RPMI8226 (cell line): ENCODE measurements at places on chromosomes 7 and 10.

DNA sequence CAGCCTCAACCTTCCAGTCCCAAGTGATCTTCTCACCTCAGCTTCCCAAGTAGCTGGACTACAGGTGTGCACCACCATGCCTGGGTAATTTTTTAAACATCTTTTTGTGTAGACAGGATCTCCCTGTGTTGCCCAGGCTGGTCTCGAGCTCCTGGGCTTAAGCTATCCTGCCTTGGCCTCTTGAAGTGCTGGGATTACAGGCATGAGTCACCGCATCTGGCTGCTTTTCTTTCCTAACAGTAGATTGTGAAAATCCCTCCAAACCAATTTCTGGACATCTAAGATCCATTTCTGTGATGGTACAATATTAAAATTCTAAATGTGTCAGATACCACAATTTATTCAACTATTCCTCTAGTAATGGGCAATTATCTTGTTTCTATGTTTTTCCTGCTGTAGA, 38.7 kb downstream of the RAB18 start:
- no peak for DNase-seq

GRCh38 chr7:19215412-19215811, 70.2 kb upstream of the FERD3L start:
- DNase-seq, result peak; percentile 27

DNA sequence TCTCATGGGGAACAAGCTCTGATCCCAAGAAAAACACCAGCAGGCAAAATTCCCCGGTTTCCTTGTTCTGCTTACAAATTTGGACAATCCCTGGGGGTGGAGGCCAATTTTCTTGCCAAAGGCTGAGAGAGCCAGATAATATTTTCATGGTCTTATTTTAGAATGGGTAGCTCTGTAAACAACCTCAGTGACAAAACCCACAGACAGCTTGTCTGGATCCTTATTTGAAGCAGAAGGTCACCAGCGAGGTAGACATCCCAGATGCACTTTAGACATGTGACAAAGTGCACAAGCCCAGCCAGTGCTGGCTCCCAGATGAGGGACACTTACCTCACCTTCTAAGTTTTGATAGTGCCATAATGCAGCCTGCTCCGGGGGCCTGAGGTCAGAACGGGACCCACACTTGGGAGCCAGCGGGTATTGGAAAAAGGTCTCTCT, 102.6 kb upstream of the DDC start:
- no peak for DNase-seq

- no peak for DNase-seq
Observed at GRCh38 chr7:48031111-48031510, 2.2 kb upstream of the SUN3 start.

DNA sequence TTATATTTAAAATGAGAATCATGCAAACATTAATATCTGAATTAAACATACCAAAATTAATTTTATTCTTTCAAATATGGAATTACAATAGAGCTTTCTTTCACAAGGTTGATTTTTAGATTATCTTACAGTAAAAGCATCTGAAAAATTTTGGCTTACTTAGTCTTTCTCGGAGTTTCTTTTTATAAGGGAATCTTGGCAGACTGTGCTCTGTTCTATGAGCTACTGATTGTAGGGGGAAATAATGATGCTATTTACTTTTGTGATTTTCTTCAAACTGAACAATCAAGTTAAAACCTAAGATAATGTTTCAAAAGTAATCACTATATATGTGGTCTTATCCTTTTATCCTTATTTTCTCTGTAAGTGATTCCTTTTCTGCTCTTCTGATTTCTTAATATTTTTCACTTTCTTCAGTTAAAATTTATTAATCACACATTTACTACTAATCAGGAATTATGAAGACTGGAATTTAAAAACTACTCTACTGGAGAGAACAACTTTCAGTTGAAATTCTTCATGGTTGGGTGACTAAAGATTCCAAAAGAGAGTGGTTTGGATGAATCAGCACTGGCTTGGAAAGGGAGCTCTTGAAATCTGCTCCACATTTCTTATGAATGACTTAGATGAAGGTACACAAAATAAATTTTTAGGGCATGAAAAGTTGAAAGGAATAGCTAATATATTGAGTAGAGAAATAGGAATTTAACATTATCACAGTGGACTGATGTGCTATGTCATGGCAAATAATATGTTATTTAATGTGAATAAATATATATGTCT, 103.9 kb downstream of the PPP1R9A start:
- DNase-seq, result no peak

GRCh38 chr7:99428972-99429566, 9.5 kb downstream of the PTCD1 start:
- no peak for DNase-seq

DNA sequence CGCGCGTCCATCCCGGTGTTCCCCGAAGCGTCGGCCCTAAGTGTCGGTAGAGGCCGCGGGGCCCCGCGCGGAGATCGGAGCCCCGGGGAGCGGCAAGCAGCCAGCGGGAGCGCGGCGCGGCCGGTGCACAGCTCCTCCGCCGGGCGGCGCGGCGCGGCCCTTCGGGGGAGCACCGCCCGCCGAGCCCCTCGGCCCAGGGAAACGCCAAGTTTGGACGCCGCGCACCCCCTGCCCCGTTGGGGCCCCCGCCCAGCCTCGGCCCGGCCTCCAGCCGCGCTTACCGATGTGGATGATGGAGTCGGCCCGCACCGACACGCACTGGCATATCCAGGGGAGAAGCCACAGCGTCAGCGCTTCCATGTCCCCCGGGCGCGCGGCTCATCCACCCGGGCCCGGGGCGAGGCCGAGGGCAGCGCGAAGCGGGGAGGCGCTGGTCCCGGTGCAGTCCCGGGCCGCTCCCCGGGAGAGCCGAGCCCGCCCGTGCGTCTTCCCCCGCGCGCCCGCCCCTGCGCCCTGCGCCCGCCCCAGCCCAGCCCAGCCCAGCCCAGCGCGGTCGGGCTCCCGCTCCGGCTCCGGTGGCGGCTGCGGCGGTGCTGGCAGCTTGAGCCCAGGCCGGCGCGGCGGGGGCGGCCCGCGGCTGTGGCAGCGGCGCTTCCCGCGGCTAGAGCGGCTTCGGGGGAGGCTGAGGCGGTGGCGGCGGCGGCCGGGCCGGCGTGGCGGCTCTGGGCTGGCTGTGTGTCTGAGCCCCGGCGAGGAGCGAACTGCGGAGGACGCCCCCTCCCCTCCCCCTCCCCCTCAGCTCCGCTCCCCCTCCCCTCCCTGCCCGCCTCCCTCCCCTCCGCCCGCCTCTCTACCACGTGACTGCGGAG, at the start of gene GRID1:
TSS of gene GRID1 (minus strand) at position 763 of the 869 bp plus-strand sequence.
- no peak for DNase-seq

- peak; percentile 98 for DNase-seq
Observed at GRCh38 chr7:103344453-103345149, at the start of gene DNAJC2. Gene DNAJC2, minus strand, starts transcription at chr7:103344767. Its CDS starts 145 bp downstream, at chr7:103344622.

- DNase-seq, result no peak
Observed at GRCh38 chr7:80307227-80307856, 172.7 kb downstream of the GNAI1 start.

GRCh38 chr10:78292250-78292981, 258.8 kb downstream of the RPS24 start:
- DNase-seq, result no peak

GRCh38 chr10:119872610-119872859, at the start of gene MCMBP:
Gene MCMBP, minus strand, starts transcription at chr10:119872843. Its CDS starts 259 bp downstream, at chr10:119872584.
- DNase-seq, result no peak

DNA sequence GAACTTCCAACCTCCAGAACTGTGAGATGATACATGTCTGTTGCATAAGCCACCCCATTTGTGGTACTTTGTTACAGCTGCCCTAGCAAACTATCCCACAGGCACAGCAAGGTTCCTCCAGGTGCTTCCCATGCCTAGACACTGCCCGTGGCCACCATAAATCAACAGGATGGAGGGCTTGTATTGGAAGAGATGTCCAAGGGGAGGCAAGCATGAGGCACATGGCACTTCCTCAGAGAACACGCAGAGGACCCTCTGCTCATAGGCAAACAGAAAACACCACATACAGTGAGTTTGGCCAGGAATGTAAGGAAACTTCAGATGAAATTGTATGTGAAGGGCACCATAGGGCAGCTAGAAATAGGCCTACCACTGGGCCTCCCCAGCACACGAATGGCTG, 291.1 kb downstream of the GRID1 start:
- no peak for DNase-seq

- no peak for DNase-seq
Observed at GRCh38 chr7:37686556-37687345, 3.2 kb downstream of the GPR141 start.

DNA sequence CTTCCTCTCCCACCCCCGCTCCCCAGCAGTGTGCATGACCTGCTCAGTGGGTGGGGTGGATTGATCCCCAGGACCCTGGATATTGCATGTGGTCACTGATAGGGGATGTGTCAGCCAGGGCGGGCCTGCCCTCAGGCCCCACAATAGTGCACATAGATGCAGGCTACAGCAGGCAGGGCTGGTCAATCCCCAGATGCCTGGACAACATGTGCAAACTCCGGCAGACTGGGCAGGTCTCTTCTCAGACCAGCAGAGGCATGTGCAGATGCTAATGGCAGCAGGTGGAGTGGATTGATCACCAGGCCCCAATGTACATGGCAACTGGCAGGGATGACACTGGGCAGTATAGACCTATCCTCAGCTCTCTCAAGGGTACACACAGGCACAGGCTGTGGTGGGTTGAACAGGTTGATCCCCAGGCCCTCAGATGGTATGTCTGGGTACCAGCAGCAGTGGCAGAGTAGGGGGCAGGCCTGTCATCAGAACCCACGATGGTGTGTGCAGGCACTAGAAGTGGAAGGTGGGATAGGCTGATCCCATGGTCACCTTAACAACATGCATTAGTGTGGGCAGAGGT, 98.6 kb downstream of the LANCL2 start:
- DNase-seq, result no peak

DNA sequence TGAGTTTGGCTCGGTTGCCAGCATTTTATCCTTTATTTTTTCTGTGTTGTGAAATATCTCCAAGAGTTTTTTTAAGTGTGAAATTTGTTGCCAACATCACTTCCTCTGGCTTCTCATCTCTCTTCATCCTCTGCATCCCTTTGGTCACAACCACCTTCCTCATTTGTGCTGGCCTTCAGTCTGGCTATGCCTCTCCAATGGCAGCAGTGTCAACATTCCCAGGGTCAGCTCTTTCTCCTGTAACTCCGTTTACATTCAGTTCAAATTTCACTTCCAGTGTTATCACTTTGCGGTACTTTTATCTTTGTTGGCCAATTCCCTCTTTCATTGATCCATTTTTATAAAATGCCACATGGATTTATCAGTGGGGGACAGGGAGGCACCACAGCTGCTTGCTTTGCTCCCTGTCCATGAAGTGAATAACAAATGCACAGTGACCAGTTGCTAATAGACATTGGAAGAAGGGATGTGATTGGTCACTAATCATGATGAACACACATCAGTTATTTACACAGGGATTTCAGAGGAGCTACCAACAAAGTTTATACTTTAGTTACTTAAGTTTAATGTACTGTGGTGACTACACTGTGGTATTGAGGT, 311.4 kb upstream of the LRGUK start:
- DNase-seq, result no peak

DNA sequence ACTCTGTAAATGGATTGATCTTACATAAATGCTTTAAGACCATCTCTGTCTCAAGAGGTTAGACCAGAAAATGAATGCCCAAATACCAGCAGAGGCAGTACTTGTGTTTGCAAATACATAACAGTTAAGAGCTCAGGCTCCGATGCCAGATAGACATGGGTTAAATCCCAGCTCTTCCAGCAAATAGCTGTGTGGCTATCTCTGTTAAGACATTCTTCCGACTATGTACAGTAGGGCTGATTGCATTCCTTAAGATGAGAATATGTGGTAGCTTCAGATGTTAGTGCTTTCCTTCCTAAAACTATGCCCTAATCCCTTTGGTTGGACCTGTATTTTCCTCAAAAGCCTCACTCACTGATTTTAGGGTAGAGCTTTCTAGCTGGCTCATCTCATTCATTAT, 2.2 kb downstream of the IDE start:
- DNase-seq, result no peak

- DNase-seq, result no peak
Observed at GRCh38 chr7:29287366-29287765, 92.8 kb downstream of the CHN2 start.

GRCh38 chr10:51527522-51528219, 171.7 kb downstream of the CSTF2T start:
- DNase-seq, result no peak

DNA sequence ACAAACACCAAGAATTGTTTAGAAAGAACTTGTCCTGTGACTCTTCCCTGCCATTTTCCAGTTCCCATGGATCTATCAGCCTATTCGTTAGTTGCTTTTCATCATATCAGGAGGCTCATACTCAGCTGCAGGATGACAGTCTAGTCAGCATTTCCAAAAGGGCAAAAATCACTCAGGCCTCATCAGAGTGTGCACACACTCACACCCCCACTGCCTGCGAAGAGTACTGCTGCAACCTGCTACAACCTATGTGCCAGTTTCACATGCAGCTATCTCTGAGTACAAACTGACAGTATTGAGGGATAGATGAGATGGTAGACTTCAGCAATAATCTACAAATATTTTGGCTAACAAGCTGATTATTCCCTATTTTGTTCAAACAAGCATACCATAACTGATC, 24.2 kb downstream of the CH25H start:
- no peak for DNase-seq

- no peak for DNase-seq
Observed at GRCh38 chr7:45155941-45156340, 1.6 kb upstream of the RAMP3 start.

GRCh38 chr10:78849731-78850130, 219.0 kb upstream of the ZMIZ1 start:
- no peak for DNase-seq

DNA sequence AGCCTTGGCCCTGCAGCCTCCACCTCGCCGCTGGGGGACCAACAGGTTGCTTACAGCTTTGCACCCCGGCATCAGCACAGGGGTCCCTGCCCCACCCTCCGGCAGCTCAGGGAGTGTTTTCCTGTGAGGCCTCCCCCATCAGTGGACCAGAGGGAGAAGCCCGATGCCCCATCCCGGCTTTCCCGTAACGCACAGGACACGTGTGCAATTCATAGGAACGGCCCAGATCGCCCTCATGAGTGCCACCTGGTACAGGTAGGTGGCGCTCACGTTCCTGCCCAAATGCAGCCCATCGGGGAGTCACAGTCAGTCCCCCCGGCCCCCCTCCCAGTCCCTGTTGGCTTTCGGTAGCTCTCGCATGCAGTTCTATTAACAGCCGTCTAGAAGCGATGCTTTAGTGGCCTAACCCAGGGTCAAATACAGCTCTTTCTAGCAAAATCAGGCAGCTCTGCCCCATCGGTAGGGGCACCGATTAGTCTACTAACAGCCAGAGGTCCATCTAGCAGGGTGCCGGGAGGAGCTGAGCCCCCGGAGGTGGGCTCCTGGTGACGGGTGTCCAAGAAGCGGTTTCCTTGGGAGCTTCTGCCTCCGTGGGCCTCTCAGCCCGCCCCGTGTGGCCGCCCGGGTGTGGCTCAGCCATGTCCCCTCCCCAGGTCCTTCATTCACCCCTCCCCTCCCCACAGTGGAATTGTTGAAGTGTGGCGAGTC, 48.4 kb upstream of the GTF2IRD1 start:
- peak; percentile 43 for DNase-seq
